Mucosa of gallbladder (tissue), 1 donor: ENCODE measurements at places on chromosomes 4 and X. TPM values are rescaled to one million over a fixed set of nuclear protein-coding genes. Genes with fewer than 3 reads are reported as not detected.

CCDC110 gene
- 0.78 TPM for total RNA-seq

FAM120C gene
- total RNA-seq, result 12.3 TPM

ITGB1BP2 gene
- 7.0 TPM for total RNA-seq

NUDT10 gene
- 0.95 TPM for total RNA-seq

WDR17 gene
- total RNA-seq, result 9.4 TPM

TNMD gene
- total RNA-seq, result not detected

SPARCL1 gene
- total RNA-seq, result 539 TPM

CFAP99 gene
- total RNA-seq, result 1.3 TPM

ZNF182 gene
- total RNA-seq, result 5.0 TPM

ADAMTS3 gene
- total RNA-seq, result 0.40 TPM

OCRL gene
- total RNA-seq, result 30.3 TPM

KDR gene
- 24.0 TPM for total RNA-seq

ERAS gene
- not detected for total RNA-seq

DNA sequence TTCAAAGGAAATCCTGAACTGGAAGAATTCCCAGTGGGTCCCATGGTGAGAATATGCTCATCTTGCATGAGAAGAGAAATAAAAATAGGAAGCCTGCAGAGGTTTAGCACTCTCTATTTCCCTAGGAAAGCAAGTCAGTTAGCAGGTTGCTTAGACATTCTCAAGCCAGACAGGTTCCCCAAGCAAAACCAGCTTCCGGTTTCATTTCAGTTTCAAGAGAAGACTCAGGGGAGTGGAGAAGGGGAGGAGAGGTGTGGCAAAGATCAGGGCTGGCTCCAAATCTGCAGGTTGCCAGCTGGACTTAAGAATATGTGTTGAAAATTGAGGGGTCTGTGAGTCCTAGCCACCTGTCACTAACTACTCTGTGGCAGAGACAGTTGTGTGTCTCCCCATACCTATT, 107.5 kb downstream of the CLNK start:
- no peak for DNase-seq

GRCh38 chr4:65367306-65367705, 303.0 kb downstream of the EPHA5 start:
- DNase-seq, result no peak

GRCh38 chr4:81682492-81682891, 210.8 kb upstream of the RASGEF1B start:
- DNase-seq, result no peak

DNA sequence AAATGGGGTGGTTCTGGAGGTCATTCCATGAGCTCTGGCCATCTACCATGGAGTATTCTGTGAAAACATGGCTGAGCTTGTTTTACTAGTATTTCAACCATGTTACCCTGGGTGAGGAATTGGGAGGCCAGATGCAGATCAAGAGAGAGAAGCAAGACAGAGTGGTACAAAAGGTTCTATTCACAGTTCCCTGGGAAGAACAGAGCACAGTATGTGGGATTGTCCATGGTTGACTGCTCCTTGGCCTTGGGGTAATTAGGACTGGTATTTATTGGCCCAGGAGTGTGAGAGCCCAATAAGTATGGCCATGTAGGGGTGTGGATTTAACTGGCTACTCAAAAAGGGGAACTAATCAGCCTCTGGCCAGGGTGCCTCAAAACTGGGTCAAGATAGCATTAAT, 239.7 kb upstream of the GATB start:
- no peak for DNase-seq

- DNase-seq, result peak; percentile 67
Measured at GRCh38 chrX:153539171-153539978, 21.9 kb downstream of the ATP2B3 start.

- DNase-seq, result no peak
Measured at GRCh38 chr4:85402371-85402770, 72.6 kb upstream of the ARHGAP24 start.

DNA sequence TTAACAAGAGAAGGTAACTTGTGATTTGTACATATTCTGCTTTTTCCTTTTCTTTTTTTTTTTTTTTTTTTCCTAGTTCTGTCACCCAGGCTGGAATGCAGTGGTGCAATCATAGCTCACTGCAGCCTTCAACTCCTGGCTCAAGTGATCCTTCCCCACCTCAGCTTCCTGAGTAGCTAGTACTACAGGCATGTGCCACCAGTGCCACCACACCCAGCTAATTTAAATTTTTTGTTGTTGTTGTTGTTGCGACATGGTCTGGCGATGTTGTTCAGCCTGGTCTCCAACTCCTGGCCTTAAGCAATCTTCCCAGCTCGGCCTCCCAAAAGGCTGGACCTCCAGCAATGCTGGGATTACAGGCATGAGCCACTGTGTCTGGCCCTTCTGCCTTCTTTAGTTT, 1.5 kb upstream of the TACR3 start:
- DNase-seq, result no peak

GRCh38 chrX:154409222-154409871, at the start of gene DNASE1L1:
TSS of gene DNASE1L1 (minus strand) at chrX:154409254. CDS start at chrX:154405568, 3,686 bp downstream.
- DNase-seq, result peak; percentile 83

- no peak for DNase-seq
Measured at GRCh38 chr4:109648266-109648996, 54.8 kb downstream of the CASP6 start.

- DNase-seq, result no peak
Measured at GRCh38 chr4:41169256-41169800, 45.0 kb downstream of the APBB2 start.

- DNase-seq, result no peak
Measured at GRCh38 chr4:147513952-147514351, 33.1 kb downstream of the EDNRA start.

DNA sequence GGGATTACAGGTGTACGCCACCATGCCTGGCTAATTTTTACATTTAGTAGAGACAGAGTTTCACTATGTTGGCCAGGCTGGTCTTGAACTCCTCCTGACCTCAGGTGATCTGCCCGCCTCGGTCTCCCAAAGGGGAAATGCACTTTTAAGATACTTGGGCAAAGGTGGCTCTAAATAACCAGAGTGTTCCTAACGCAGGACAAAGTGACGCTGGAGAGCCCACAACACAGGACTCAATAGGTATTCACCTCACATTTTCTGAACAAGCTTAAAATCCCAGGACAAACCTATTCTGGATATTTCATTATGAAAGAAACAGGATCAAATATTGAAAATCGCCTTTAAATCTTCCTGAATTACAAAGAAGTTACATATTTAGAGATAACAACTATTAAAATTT, 69.0 kb downstream of the WDFY3 start:
- no peak for DNase-seq

GRCh38 chrX:31217084-31217483, 145.2 kb upstream of the FTHL17 start:
- no peak for DNase-seq

- DNase-seq, result peak; percentile 53
Measured at GRCh38 chr4:153518001-153518400, 51.8 kb downstream of the TMEM131L start.

- DNase-seq, result peak; percentile 12
Measured at GRCh38 chrX:107628662-107629539, 591 bp downstream of the PRPS1 start.

GRCh38 chr4:105461621-105462382, 12.1 kb downstream of the PPA2 start:
- no peak for DNase-seq

GRCh38 chr4:175456131-175456530, 355.9 kb downstream of the GPM6A start:
- no peak for DNase-seq

- DNase-seq, result no peak
Measured at GRCh38 chrX:38465686-38466085, 95.7 kb upstream of the TSPAN7 start.

GRCh38 chrX:101362757-101363156, 14.2 kb upstream of the TIMM8A start:
- DNase-seq, result no peak

DNA sequence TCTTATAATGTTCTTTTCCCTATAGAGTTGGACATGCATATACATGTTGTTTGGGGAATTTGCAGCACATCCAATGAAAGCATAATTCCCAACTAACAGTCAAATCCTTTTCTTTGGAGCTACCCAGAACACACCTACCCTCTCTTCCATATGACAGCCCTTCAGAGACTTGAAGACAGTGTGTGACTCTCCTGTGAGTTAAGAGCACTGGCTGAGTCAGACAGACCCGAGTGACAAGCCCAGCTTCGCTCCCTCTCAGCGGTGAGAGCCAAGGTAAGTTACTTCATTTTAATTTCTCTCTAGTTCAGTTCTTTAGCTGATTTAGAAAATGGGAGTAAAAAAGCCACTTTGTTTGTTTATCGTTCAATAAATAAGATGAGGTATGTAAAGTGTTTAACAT, 86.3 kb downstream of the RTL9 start:
- DNase-seq, result no peak

GRCh38 chr4:137576446-137576845, 44.2 kb upstream of the PCDH18 start:
- no peak for DNase-seq

GRCh38 chr4:95556207-95556859, 7.6 kb upstream of the UNC5C start:
- DNase-seq, result no peak

- no peak for DNase-seq
Measured at GRCh38 chr4:95102162-95102790, 344.5 kb downstream of the BMPR1B start.

- DNase-seq, result peak; percentile 28
Measured at GRCh38 chr4:22695917-22696316, 3.2 kb downstream of the GBA3 start.

DNA sequence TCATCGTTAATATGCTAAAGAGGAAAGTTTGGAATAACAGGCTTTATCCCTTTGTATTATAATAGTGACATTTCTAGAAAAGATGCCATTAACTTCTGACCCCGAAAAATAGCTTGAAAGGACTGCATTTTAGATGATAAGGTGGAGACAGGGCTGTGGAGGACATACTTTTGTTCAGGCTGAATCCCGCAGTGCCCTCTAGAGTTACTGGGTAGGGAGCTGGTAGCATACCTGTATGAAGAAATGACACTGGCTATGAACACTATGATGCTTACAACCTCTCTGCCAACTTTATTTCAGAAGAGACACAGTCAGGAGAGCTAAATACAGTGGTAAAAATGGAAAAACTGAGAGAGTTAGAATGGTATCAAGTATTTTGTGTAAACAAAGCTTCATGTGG, 8.1 kb downstream of the IL1RAPL1 start:
- no peak for DNase-seq
